LHCN-M2 (cell line): ENCODE measurements at places on chromosomes 12 and 14. TPM values are rescaled to one million over a fixed set of nuclear protein-coding genes. Genes with fewer than 3 reads are reported as not detected.
A peak's percentile ranks its signal among the peaks of the same experiment; 100 is the strongest.

GRCh38 chr14:34835312-34835711 is 39.8 kb downstream of the BAZ1A start:
- no peak for DNase-seq

DNA sequence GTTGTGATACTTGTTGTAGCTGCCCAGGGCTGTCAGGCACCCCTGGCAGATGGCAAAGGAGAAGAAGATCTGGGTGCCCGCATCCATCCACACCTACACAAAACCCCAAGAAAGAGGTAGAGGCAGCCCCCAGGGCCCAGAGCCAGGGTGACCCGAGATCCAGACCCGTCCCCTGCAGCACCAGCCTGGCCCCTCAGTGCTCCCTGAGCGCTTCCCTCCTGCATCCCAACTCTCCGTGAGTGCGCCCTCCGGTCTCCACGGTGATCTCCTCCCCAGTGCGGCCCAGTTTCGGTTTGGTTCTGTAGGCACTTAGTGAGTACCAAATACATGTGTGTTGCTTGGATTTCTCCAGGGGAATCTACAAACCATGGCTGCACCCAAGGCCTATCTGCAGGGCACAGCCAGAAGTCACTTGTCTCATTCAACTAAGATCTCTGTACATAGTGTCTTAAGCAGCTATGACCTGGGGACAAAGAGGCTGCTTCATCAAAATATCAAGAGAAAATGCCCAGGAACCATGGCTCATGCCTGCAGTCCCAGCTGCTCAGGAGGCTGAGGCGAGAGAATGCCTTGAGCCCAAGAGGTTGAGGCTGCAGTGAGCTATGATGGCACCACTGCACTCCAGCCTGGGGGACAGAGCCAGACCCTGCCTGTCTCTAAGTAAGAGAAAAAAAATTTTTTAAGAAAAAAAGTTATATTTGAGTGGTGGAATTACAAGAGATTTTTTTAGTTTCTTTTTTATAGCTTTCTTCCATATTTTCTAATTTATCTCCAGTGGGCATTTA is 15.9 kb downstream of the SLC6A12 start:
- no peak for DNase-seq

DNA sequence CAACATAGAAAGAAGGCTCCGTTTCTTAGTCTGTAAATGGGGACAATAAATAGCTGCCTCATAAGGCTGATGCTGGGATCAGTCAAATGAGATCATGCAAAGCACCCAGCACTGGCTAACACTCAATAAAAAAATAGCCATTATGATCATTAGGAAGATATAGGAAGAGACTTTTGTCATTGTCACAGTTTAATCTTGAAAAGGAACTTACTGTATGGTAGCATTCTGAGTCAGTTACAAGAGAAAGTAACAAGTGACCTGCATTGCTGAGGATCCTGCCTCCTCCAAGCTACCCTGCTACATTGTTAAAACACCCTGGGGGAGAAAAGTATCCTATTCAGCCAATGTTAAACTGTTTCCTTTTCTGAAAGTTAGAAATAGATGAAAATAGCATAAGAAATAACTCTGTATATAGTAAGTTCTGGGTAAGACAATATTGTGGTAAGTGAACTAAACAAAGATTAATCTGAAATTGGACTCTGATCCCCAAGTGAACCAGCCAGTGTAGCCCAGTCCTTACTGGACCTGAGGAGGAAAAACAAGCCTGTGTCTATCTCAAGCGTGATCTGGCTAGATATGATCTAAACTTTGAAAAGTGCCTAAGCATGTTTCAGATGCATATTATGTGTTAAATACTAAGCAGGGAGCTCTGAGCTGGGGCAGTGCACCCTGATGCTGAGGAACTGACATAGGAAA is 3.6 kb upstream of the NUDT4 start:
- DNase-seq, result no peak

- DNase-seq, result no peak
These were observed 39.1 kb upstream of the GZMB start for GRCh38 chr14:24673059-24673458.

GRCh38 chr14:101025131-101025530 is 121.6 kb upstream of the RTL1 start:
- DNase-seq, result no peak

Gene SCARB1
- 3.3 and 7.3 TPM in 2 replicates for total RNA-seq

DNA sequence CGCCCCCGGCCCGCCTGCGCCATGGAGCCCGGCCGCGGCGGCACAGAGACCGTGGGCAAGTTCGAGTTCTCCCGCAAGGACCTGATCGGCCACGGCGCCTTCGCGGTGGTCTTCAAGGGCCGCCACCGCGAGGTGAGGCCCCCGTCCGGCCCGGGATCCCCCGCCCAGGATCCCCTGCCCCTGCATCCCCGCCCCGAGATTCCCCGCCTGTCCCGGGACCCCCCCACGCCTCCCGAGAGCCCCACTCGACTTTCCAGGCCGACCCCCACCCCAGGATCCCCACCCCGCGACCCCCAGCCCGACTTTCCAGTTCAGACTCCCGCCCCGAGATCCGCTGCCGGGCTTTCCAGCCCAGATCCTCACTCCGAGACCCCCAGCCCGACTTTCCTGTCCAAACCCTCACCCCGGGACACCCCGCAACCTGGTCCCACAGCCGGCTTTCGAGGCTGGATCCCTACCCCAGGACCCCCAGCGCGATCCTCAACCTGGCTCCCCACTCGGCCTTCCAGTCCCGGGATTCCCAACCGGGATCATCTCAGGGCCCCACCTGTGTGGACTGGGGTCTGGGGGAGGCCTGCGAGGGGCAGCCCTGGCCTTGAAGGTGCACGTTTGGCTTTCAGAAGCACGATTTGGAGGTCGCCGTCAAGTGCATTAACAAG is 688 bp downstream of the ULK1 start:
- no peak for DNase-seq

DNA sequence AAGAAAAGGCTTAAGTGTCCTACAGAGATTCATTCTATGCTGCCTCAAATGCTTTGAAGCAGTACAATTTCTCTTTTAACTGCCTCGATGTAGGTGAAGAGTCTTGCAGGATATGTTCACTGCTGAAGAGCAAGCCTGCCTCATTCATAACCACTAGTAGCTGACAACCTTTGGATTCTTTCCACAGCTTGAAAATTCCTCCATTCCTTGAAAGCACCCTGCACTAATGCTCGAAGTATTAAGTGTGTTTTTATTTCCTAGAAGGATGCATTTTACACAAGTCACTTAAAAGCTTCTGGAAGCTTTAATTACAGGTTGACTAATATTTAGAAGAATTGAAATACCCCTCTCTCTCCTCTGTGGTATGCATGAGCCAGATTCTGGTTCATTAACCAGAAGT is 429.4 kb downstream of the DIO2 start:
- no peak for DNase-seq

- no peak for DNase-seq
These were observed 17.1 kb downstream of the MTHFD1 start for GRCh38 chr14:64405295-64405694.

DNA sequence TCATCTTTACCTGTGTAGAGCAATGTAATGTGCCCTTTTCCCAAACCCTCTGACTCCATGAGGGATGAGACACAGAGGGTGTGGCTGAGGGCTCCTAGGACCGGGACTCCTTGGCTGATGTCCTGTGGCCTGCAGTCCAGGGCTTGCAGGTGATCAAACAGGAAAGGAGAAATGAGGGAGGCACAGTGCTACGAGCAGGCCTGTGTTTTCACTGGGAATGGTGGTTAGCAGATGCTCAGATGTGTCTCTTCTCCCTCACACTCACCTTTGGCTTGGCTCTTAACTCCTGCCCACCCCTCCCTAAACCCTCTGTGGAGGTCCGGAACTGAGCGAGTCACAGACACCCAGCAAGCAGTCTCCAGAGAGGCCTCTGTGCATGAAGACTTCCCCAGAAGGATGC is 254.4 kb downstream of the DAD1 start:
- DNase-seq, result no peak

DNA sequence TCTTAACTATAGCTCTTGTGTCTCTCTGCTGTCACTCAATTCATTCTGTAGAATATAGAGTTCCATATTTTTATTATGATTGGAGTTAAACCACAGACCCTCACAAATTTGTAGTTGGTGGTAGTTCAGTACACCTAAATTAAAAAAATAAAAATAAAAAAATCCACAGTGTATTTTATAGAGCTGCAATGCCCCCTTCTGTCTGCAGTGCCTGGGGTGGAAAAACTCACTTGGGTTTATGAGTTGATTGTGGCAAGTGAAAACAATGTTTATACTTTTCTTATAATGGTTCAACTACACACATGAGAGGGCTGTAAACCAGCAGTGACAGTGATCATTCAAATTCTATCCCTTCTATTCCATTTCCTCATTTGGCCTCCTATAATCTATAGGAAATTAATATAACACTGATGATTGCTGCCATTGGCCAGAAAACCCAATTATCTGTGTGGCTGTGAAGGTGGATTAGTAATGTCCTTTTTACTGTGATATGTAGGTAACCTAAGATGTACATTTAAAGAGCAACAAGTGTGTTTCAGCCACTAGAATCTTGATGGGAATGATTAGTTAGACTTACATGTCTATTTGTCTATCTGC is 166.9 kb upstream of the LRIG3 start:
- peak; percentile 31 for DNase-seq
